NCI-H187 treated with DMSO at 0.1 percent for 48 hours (cell line): ENCODE measurements at places on chromosomes 4 and X.

DNA sequence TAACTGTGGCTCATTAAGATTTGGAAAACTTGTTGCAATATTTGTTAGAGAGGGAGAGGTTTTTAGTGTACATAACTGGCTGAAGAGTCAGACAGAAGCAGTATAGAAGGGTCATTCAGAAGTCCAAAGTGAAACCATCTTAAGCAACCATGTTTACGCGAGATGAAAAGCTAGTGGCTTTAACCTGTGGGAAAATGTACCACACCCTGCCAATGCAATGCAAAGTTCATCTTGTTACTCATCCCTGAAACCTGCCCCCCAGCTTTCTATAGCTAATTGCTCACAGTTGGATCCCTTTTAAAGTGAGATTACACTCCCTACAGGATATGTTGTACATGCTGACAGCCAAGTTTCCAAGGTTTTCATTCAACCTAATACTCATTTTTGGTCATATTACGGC lies 96.7 kb upstream of the RAPGEF2 start:
- no peak for DNase-seq

GRCh38 chr4:184953971-184954370 lies 64.3 kb upstream of the HELT start:
- DNase-seq = no peak

- DNase-seq = no peak
These were observed 111.0 kb downstream of the CHRDL1 start for GRCh38 chrX:110684653-110685052.

DNA sequence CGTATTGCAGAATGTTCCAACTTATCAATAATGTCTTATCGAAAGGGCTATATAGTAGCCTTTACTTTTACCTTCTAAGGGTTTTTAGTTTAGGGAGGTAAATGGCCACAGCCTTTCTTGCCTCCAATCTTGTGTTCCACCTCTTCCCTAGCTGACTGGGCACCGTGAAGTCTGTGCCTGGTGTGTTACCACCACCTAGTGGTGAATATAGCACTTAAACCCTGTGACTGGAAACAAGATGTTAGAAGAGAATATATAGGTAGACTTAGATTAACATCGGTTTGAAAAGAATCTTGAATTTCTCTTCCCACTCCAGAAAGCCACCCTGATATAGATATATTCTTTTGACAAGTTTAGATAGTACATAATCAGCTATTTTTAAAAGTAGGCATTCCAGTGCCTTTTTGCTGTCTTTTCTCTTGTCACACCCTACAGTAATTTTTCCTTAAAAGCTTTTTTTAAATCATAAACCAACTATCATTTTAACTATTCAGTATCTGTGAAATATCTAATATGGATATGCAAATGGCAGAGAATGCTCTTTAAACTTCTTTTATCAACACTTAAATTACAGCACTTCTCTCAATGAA lies 27.8 kb upstream of the ADH7 start:
- peak; percentile 6 for DNase-seq

DNA sequence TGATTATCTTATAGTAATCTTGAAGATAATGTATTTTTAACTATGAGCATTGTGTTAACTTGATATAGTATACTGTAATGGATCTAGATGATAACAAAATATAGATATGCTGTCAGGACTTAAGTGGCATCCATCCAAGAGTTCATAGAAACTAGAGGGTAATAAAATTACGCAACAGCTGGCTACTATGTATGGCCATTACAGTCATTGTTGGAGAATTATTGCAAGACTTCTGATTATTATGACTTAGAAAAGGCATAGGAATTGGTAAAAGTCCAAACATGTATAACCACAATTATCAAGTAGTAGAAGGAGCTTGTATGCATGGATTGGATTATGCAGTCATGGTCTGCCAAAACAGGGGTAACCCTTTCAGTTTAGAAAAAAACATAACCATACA lies 9.5 kb downstream of the OGT start:
- no peak for DNase-seq

- no peak for DNase-seq
These were observed 18.2 kb upstream of the DDIT4L start for GRCh38 chr4:100208459-100208858.

- DNase-seq = no peak
These were observed 97.1 kb upstream of the KLF3 start for GRCh38 chr4:38566806-38567398.

DNA sequence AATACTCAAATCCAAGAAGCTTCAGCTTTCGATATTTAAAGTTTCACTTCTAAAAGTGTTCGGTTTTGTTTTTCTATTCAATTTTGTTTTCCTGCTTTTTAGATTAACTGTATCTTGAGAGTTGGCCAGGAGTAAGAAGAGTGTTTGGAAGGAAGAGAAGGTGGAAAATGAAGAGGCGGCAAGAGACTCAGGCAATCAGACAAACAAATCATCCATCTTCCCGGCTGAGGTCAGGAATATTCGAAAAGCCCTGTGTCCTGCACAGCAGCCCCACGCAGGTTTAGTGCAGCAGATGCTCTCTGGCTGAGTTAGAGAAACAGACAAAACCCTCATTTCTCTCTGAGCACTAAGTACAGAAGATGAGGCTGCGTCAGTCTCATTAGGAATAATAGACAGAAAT lies 330.3 kb upstream of the NOCT start:
- no peak for DNase-seq

DNA sequence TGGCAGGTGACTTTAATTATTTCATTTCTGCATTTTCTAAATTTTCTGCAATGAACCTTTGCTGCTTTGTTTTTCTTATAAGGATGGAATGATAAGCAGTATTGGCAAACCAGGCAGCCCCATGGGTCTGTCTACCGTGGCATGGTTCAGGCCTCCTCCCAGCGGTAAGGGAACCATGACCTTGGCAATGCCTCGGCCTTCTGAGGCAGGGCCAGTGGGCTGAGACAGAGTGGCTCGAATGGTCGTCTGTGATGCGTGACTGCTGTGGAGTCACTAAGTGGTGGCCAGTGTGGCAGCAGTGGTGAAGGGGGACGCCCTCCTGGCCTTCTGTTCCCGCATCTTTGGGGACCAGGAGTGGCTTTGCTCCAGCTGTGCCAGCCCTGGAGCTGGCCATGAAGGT lies 43.6 kb upstream of the GRPEL1 start:
- DNase-seq = no peak

- no peak for DNase-seq
These were observed 3.2 kb upstream of the CDKN2AIP start for GRCh38 chr4:183441276-183441675.

DNA sequence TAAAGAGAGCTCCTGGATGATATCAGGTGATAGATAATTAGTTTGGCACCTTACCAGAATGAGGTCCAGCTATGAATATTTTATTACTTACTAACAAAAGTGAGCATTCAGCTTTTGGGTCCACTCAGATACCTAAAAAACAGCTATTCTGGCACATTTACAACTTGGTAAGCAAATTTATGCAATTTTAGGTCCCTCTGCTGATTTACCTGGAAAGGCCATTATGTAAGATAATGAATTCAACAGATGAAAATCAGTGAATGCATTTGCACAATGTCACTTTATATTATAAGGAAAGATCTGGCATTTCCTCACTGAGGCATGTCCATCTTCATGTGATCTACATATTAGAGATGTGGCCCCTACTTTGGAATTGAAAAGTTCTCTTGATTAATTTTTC lies 517.0 kb downstream of the SPRY1 start:
- DNase-seq = no peak

DNA sequence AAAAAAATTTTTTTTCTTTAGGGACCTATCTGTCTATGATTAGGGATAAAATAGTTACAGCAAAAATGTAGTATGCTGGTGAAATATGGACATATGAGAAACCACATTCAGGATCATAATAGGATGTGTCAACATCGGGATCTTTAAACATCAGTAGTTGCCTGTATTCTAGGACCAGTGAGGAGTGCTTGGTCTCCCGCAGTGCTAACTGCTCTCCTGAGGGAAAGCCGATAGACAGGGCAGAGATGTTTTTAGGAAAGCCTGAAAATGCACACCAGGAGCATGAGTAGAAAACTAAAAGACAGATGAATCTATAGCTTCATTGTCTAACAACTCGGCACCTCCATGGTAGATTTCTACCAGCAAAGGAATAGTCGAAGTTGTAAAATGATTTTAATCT lies 178.1 kb upstream of the SMIM31 start:
- no peak for DNase-seq

DNA sequence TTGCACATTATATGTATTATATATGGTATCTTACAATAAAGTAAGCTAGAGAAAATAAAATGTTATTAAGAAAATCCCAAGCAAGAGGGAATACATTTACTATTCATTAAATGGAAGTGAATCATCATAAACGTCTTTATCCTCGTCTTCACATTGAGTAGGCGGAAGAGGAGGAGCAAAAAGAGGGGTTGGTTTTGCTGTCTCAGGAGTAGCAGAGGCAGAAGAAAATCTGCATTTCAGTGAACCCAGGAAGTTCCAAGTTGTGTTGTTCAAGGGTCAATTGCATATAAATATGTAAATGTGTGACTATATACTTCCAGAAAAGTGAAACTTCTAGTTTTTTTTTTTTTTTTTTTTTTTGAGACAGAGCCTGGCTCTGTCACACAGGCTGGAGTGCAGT lies 301.4 kb downstream of the TMA16 start:
- no peak for DNase-seq

DNA sequence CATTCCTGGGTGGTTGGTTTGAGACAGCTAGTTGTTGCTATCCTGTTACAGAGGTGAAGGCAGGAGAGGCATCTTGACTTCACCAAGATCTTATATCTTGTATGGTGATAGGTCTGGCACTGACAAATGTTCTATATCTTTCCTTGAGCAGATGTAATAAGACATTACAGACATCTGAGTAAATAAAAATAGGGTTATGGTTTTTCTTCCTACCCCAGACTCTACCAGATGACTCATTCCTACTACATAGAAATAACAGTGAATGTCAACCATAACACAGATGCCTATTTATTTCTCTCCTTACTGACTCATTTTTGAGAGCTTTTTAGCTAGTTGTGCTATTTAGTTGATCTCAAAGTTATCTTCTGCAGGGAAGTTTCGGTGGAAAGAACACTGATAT lies 21.9 kb downstream of the HNRNPH2 start:
- no peak for DNase-seq

DNA sequence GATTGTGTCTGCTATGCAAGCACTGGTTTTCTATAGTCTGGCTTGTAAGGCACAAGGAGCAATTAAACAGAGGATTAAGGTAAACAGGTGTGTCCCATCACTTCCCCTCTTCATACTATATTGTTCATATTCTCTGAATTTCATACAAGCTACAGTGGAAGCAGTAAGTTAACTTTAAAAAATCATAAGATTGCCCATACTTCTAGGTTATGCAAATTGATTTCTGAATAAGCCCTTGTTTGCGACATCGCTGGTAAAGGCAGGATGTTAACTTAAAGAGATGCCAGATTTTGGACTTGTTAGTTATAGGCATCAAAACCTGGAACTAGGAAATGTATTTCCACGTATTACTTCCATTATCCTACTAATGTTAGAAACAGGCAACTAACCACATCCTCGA lies 1.0 kb upstream of the TMEM131L start:
- no peak for DNase-seq

DNA sequence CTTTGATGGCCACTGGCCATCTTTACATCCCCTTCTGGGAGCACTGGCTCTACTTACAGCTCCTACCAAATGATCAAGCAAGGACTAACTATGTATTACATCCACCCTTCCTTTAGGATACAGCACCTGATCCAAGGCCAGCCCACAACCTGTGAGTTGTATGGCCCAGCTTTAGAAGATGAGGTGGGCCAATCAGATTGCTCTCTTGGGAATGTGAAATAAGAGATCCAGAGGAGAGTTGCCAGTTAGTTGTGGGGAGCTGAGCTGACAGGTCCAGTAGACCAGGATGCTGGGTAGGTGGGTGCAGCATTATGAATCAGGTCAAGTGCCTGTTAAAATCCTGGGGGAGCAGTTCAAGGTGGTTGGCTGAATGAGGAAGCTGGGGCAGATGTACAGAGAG lies 111.5 kb downstream of the GNL3L start:
- no peak for DNase-seq

DNA sequence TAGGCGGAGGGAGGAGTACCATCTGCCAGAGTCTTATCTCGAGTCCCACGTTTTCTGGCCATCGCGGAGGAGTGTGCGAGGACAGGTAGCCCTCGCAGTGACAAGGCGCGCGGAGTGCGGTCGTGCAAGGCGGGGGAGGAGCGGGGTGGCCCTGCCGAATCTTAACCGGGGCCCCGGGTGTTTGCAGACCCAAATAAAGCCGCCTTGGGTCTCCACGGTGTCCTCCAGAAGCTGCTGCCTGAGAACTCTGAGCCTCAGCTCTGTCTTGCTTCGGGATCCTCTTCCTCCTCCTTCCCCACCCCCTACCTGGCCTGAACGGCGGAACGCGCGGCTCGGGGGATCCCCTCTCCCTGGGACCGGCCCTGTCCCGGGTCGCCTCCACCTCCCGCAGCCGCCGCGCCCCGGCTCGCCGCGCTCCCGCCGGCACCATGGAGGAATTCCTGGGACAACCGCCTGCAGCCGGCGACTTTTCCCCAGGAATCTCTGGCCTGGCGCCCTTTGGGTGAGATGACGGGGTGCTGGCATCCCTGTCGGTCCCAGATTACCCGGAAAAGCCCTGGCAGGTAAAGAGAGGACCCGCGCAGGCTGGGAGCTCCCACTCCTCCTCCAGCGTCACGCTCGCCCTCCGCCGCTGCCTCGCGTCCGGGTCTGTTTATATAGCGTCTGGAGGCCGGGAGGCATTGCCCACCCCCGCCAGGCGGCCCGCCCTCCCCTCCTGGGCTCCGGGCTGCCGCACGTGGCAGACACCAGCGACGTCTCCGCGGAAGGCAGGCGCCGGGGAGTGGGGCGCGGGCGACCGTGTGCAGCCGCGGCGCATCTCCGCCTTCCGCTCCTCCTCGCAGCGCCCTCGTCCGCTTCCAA lies at the start of gene GALNTL6:
Gene GALNTL6, plus strand, starts transcription at position 740 of the 861 bp plus-strand sequence.
- DNase-seq = no peak

DNA sequence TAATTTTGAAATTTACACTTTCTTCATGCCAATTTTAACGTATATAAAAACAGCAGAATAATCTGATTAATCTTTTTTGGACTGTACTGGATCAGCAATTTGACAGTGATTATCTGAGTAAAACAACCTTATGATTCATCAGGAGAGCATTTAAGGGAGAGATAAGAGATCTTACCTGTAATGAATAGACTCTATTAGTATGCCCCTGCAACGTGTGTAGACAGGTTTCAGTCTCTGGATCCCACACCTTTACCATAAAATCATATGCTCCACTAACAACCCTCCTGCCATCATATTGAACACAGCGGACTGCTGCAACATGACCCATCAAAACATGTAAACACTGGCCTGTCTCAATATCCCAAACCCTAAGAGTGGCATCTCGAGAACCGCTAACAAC lies 210.1 kb downstream of the FBXW7 start:
- no peak for DNase-seq
